ENCODE measurements at places on chromosomes 7 and 10.

GRCh38 chr7:13904689-13905088 is 84.8 kb downstream of the ETV1 start:
- no peak for DNase-seq

GRCh38 chr10:106268000-106268399 is 896.5 kb downstream of the SORCS1 start:
- no peak for DNase-seq

DNA sequence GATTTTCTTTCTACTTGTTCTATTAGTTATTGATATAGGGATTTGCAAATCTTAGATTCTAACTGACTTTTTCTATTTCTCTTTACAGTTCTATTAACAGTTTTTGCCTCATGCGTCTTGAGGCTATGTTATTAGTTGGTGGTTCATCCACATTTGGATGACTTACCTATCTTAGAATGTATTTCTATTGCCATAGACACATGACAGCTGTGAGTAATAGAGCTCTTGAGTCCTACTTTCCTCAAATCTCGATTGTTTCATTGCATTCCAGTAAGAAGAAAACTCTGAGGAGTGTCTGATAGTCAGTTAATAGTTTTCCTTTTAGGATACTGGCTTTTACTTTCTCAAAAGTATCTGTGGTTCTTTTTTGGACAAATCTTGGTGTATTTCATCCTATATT is 241.4 kb upstream of the ZNF32 start:
- no peak for DNase-seq

GRCh38 chr7:135164357-135165061 is 6.0 kb downstream of the CYREN start:
- no peak for DNase-seq

- DNase-seq, result no peak
Observed at GRCh38 chr7:135232720-135233119, 918 bp upstream of the STRA8 start.

GRCh38 chr7:44706788-44707557 is 41.7 kb upstream of the ZMIZ2 start:
- no peak for DNase-seq

GRCh38 chr10:58177362-58177947 is 90.2 kb downstream of the IPMK start:
- DNase-seq, result peak; percentile 7

DNA sequence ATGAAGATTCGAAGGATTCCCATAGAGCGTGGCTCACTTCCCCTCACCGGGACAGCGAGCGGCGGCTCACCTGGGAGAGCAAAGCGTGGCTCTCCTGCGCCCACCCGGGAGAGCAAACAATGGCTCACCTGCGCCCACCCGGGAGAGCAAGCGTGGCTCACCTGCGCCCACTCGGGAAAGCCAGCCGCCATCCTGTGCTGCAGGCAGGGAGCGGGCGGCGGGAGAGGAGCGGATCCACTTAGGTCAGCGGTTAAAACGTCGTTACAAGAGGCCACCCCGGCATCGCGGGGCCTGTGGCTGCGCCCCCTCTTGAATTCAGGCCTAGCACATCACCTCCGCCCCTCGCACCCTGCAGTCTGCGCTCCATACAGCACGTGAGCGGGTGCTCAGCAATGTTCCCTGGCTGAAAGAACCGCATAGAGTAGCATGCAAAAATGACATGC is 461 bp upstream of the FIGNL1 start:
- DNase-seq, result no peak

- no peak for DNase-seq
Observed at GRCh38 chr10:132817701-132818211, 31.8 kb upstream of the NKX6-2 start.

GRCh38 chr7:111525100-111525499 is 37.2 kb downstream of the IMMP2L start:
- no peak for DNase-seq

DNA sequence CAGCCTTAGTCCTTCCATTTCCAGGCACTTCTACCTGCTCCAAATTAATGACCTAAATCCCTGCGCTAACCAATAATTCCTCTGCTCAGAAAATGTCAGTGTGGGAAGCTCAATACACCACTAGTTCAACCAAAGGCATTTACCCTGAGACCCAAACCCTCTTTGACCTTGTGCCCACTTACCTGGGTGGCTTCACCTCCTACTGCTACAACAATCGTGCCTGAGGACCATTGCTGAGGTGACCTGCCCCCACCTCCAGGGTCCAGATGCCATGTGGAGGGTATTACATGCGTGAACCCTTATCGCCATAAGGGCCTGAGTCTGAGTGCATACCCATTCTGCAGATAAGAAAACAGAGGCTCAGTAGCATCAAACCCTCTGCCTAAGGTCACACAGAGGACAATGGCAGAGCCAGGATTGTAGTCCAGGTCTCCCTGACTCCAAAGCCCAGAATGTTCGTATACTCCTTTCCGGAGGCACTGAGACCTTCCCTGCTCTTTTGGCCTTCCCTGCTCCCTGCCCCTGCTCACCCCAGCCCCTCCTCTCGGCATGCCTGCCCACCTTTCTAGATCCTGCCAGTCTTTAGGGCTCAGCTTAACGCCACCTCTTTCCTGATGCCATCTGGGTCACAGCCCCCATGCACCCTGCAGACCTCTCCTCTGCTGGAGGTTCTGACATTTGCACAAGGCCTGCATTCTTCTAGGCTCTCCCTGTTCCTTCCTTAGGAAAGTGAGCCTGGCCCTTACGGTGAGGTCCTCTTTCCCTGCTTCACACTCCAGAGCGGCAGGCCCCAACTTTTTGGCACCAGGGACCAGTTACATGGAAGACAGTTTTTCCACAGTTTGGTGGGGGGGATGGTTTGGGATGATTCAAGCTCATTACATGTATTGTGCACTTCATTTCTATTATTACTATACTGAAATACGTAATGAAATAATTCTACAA is 94.9 kb downstream of the CHST15 start:
- DNase-seq, result no peak

- no peak for DNase-seq
Observed at GRCh38 chr7:151663382-151664100, 143.8 kb upstream of the RHEB start.

GRCh38 chr7:507623-508300 is 11.9 kb downstream of the PDGFA start:
- no peak for DNase-seq

- DNase-seq, result no peak
Observed at GRCh38 chr10:19498393-19499290, 317.6 kb upstream of the PLXDC2 start.

DNA sequence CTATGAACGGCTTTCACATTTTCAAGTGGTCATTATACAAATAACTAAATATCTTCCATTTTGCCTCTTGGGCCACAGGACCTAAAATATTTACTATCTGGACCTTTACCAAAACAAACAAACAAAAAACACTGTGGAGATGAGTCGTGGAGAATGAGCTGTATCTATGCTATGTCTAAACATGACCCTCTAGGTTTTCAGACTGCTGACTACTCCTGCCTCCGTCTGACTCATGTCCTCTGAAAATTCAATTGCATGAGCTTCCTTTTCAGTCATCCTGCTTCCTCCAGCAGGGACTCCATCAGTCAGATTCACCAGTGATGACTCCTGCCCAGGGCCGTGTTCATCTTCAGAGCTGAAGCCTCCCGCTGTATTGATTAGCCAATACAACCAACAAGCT is 96.8 kb downstream of the COL28A1 start:
- DNase-seq, result no peak

- DNase-seq, result peak; percentile 78
Observed at GRCh38 chr10:110860576-110861241, 11.0 kb upstream of the PDCD4 start.

GRCh38 chr7:144936314-144936713 is 100.5 kb upstream of the TPK1 start:
- DNase-seq, result no peak

DNA sequence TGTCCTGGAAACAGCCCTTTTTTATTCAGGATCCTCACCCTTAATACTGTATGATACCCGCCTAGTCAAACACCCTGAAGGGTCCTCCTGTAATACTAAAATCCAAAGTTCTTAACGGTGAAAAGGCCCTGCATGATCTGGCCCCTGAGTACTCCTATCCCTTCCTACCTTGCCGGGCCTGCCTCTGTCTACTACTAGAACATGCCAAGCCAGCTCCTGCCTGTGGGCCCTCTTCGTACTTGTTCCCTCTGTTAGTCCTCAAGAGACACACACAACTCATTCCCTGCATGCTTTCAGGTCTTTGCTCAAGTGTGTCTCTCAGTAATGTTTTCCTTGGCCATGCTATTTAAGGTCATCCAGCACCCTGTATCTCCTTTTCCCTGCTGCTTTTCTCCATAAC is 5.0 kb upstream of the WAPL start:
- DNase-seq, result no peak

DNA sequence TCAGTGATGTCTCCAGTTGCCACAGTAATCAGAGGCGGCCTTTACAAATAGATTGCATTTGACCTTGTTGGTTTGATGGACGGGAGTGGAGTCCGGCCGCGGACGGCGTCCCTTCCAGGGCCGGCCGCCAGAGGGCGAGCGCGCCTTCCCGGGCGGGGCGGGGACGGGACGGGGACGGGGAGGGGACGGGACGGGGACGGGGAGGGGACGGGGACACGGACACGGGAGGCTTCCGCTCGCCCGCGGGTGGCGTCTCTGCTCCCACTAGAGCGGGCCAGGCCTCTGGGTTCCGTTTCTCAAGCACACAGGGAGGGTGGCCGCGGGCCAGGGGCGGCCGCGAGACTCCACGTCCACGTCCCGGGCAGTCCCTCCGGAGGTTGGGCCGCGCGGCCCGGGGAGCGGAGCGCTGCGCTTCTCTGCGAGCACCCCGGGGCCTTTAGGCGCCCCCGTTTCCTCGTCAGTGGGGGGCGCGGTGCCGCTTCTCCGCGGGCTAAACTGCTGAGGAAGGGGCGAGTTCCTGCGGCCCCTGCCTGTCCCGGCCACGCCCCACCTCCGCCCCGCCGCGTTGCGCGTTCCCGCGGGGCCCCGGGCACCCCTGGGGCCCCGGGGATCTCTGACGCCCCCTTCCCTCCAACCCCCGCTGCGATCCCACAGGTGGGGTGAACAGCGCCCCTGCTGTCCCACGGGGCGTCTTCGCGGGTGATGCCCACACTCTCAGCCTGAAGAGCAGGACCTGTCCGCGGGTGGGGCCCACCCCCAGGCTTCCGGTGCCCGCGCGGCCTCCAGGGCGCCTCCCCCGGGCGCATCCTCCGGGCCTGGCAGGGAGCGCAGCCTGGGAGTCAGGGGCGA is 84.2 kb upstream of the MKI67 start:
- peak; percentile 58 for DNase-seq

- DNase-seq, result no peak
Observed at GRCh38 chr10:7070950-7071349, 339.9 kb downstream of the SFMBT2 start.

GRCh38 chr10:127486355-127486754 is 62.8 kb upstream of the NPS start:
- no peak for DNase-seq

DNA sequence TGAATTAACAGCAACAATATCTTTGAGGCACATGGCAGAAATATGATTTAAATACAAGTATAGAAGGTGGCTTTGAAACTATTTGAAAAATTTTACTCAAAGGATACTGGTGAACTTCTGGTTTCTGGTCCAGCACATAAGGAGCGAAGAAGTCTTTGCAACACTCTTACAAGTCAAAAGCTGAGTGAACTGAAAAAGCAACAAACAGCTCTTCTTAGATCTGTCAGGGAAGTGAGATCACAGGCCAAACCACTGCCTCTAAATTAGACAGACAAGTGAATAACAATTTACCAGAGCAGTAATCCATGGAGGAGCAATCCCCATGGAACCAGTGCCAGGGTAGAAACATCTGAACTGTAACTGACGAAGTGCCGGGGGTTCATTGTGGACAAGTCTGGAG is 9.6 kb upstream of the VWC2 start:
- DNase-seq, result no peak

- no peak for DNase-seq
Observed at GRCh38 chr7:82950436-82950835, 212.2 kb downstream of the PCLO start.

GRCh38 chr7:65239324-65239706 is 134.3 kb upstream of the ZNF92 start:
- no peak for DNase-seq

DNA sequence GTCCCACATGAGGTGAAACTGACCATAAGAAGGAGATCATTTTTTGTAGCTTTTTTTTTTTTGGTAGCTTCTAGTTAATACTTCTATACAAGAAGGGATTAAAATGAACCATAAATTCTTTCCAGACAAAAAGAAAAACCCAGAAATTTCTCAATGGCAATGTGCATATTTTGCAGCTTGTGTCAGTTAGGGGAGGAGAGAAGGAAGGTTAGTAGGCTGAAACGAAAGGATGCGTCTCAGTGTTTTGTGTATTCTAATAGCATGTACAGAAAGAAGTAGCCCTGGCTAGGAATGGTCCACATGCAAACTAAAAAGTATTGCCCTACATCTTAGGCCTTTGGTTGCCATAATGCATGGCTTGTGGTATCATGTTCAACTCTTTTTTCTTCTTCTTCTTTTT is 90.6 kb downstream of the CACNB2 start:
- no peak for DNase-seq

GRCh38 chr7:9091282-9091681 is 657.9 kb downstream of the NXPH1 start:
- DNase-seq, result no peak

DNA sequence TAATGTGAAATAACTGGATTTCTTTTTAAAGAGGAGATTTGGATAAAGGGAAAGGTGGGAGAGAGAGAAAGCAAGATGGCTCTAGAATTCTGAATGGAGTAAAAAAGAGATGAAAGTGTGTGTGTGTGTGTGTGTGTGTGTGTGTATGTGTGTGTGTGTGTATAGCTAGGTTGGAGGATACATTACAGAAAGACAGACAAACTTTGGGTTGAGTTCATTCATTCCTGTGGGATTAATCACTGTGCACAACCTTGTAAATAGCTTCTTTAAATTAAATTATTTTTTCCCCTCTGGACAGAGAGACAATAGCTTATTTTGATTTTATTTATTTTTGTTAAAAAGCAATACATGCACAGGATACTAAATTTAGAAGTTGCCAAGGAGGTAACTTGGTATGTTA is 7.5 kb downstream of the ASB4 start:
- no peak for DNase-seq

DNA sequence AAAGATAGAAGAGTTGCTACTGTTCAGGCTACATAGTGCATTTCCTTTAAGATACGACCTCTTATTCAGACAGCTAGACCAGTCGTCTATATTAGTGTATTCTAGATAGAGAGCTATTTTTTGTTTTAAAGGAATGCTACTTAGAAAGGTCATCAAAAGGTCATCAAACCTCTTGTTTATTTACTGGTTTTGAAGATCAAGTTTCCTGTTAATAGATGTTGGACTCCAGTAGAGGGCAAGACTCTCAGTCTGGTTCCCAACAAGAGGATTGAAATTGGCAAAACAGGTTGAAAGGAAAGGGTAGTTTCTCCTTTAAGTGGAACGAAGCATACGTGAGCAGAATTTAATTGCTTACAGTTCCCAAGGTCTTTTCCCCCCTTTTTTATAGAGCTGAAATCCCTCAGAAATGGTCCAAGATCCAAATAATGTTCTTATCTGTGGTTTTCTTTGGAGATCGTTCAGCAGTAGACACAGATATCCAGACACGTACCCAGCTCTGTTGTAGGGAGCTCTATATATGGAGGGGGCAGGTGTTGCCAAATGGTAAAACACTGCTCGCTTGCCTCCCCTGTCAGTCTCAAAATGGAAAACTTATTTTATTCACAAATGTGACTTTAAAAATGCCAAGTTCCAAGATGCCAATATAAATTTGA is 37.2 kb downstream of the BAMBI start:
- no peak for DNase-seq

- peak; percentile 28 for DNase-seq
Observed at GRCh38 chr10:112202561-112203241, 19.1 kb upstream of the GPAM start.

GRCh38 chr10:95730233-95730632 is 25.7 kb upstream of the ENTPD1 start:
- peak; percentile 20 for DNase-seq

- DNase-seq, result no peak
Observed at GRCh38 chr7:120998520-120998919, 10.0 kb downstream of the CPED1 start.

Measured in GM06990 (cell line).